Stimulated activated CD8-positive, alpha-beta memory T cell treated with anti-CD3 and anti-CD28 coated beads, Interleukin-12 subunit alpha, Interleukin-12 subunit beta, amount 100 ng/mL, for 1 hour (primary cell): ENCODE measurements at places on chromosomes 12 and 14.

- DNase-seq, result no peak
These were observed 44.3 kb downstream of the CCDC92 start for GRCh38 chr12:123928274-123928865.

GRCh38 chr14:103346286-103346685, 12.2 kb downstream of the EIF5 start:
- DNase-seq, result no peak

- no peak for DNase-seq
These were observed 37.9 kb downstream of the BHLHE41 start for GRCh38 chr12:26086936-26087335.

- DNase-seq, result no peak
These were observed 20.3 kb downstream of the PDE6H start for GRCh38 chr12:14993117-14993516.

GRCh38 chr12:4387607-4388006, 8.1 kb upstream of the FGF23 start:
- no peak for DNase-seq

- DNase-seq, result no peak
These were observed 349.9 kb downstream of the ETNK1 start for GRCh38 chr12:22974865-22975264.

DNA sequence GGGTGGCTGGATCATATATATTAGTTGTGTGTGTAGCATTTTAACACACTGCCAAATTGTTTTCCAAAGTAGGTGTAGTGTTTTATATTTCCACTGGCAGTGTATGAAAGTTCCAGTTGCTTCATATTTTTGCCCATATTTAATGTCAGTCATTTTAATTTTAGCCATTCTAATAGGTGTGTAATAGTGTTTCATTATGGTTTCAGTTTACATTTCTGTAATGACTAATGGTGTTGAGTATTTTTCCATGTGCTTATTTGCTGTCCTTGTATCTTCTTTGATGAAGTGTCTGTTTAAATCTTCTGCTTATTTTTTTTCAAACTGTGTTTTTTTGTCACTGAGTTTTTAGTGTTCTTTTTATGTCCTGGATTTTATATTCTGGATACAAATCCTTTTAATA, 8.7 kb downstream of the TBC1D15 start:
- no peak for DNase-seq

DNA sequence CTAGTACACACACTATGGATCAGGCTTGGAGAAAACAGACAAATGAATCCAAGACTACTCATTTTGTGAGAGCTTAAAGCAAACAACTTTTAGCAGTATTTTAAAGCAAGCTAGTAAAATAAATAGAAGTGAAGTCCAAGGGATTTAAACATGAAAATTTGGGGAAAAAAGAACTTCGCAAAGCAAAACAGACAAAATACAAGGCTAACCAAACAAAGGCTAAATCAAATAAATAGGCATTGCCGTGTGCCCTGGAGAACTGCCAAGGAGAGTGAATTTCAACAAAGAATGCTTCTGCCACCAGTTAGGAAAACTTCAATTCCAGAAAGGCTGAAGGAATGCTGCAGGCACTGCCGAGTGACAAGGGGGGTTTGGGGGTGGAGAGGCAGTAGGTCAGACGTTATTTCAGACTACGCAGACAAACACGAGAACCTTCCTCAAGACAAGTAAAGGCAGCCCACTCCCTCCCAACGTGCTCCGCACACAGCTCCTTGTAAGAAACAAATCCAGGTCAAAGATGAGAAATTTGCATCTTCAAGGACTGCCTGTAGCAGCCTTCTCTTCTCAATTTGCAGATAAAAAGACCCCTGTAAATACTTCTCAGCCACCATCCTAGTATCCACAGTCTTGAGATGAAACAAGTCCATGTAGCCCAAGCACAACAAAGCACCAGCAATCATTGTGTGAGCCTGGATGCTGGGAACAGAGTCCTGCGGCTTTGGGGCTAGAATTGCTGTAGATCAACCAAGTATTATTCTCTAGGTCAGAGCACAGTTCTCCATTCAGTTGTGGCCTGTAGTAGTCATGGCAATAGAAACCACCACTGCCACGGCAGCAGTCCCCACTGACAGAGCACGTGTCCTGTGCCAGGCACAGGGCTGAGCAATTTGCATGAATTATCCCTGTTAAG, 43.3 kb downstream of the EFCAB11 start:
- DNase-seq, result no peak

GRCh38 chr12:51818566-51819300, 29.8 kb downstream of the FIGNL2 start:
- no peak for DNase-seq
